ENCODE measurements at places on chromosomes 3 and 15.
A peak's percentile ranks its signal among the peaks of the same experiment; 100 is the strongest.

DNA sequence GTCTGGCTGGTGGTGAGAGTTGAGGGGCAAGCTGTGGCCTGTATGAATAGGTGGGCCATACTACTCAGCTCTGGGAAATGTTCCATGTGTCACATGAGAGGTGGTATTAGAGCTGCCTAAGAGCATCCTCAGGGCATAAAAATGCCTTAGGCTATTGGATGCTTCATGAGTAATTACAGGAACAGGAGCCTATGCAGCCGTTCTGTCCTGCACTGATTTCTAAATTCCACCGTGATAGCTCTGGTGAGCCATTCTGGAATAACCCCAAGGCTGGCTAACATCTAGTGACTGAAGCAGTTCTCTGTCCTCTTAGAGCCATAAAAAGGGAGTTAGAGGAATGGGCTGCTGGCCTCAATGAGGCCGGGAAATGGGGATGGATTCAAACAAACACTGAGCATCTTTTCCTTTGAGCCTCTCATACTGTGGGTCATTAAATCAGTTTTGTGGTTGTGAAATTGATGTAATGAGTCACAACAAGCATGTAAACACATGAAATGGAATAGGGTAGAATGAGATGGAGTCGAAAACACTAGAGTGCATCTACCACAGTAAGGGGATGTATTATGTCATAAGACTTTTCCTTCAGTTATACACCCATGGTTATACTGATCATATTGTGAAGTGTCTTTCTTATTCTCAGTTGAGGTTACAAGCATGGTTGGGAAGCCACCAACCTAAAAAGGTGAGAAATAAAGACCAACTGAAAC lies 41.0 kb downstream of the DGKG start:
- no peak for DNase-seq

DNA sequence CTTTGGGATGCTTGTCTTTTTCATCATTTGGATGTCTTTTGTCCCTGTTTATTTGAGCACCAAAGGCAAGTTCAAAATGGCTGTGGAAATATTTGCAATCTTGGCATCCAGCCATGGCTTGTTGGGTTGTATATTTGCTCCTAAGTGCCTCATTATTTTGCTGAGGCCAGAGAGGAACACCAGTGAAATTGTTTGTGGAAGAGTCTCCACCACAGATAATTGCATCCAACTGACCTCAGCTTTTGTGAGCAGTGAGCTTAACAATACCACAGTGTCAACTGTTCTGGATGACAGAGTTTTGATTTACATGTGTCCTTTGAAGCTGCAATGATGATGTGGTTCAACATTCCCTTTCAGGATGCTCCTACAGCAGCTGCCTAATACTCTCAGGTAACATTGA lies 83.0 kb upstream of the KCNAB1 start:
- DNase-seq: no peak

DNA sequence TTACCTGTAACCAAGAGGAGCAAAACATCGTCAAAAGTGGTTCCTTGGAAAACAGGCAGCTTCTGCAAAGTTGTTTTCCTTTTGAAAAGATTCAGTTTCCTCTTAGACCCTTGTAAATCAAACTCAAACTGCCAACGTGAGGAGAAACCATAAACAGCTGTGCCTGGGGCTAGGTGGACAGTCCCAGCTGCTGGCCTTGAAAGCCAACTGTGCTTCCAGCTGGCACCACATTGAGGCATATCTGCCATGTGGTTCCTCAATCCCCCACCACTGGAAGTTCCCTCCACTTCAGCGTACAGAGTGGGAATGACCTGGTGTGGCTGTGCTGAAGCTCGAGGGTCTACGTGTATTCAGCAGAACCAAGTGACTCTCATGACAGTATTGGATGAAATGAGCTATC lies 40.9 kb downstream of the HRH1 start:
- DNase-seq: no peak

DNA sequence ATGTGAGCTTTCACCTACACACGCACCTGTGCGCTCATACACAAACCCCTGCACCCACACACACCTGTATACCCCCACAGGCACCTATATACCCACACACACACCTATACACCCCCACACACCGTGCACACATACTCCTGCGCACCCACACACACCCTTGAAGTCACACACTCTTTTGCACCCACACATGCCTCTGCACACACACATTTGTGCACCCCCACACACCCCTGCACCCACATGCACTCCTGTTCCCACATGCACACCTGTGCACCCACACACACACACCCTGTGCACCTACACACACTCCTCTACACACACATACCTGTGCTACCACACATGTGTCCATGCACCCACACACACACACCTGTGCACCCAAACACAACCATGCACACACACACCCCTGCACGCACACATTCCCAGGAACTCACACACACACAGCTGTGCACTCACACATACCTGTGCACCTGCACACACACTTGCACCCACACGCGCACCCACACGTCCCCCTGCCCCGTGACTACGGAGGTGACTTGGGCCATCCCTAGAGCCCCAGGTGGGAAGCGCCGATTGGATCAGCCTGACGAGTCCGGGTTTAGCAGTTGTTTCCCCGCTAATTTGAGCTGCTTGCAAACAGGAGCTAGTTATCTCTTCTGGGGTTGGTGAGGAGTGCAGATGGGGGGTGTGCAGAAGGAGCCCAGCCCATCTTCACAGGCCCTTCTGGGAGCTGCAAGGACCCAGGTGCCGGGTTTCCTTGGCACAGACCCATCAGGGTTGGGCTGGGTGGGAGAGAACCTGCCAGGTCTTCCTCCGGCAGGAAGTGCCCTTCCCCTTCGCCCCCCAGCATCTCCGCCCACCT lies 97.8 kb downstream of the CHSY1 start:
- DNase-seq: no peak

DNA sequence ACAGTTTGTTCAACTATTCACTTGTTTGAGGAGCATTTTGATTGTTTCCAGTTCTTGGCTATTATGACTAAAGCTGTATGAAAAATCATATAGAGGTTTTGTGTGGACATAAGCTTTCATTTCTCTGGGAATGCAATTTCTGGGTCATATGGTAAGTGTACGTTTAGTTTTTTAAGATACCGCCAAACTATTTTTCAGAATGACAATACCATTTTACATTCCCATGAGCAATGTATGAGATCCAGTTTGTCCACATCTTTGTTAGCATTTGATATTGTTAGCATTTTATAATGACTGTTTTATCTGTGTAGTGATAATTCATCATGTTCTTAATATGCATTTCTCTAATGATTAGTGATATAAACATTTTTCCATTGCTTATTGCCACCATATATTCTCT lies 258.7 kb upstream of the CTNNB1 start:
- no peak for DNase-seq

- peak; percentile 25 for DNase-seq
Measured at GRCh38 chr15:94582368-94582767, 351.0 kb downstream of the MCTP2 start.

- DNase-seq: no peak
Measured at GRCh38 chr3:57157545-57157944, 7.6 kb downstream of the IL17RD start.

DNA sequence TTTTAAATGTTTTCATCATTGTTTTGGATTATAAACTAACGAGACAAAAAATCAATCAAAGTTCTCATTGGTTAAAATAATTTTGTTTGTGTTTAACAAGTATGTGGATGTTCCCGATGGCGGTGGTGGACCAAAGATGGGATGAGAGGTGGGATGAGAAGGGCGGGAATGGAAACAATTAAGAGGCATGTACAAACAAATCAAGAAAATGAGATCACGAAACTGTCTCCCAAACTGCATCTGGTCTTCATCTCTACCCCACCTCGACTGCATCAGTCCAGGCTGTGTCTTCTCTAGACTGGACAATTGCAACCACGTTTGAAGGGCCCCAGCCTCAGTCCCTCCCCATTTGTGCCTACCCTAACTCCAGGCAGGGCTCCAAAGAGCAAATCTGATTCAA lies 56.1 kb downstream of the SLC12A8 start:
- DNase-seq: no peak

GRCh38 chr3:127131424-127132170 lies 61.3 kb upstream of the PRR23E start:
- DNase-seq: no peak

GRCh38 chr15:44729408-44730127 lies 6.8 kb upstream of the TRIM69 start:
- peak; percentile 70 for DNase-seq

DNA sequence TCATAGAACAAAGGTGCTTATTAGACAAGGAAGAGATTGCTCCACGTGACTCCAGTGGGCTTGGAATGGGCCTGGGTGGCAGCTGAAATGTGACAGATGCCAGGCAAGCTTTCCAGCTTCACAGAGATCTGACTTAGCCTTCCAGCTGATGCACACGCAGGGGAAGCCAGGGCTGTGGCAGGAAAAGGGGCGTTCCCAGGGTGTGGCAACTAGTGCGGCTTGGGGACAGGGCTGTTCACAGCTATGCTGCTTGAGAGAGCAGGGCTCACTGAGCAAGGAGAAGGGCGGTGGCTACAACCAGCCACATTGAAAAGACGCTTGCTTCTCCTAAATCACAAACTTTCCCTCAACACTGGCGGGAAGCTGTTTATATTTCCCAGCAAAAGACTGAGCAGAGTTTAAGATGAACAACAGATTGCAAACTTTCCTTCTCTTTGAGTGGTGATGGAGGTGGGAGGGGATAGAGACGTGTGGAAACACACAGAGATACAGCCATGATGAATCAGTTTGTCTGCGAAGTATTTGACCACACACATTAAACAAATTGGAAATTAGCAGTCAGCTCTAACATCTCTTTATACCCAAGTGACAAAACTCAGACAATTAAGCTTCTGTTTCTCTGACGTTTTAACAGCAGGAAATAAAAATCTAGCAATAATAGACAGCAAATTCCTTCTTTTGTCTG lies 127.5 kb downstream of the BDH1 start:
- DNase-seq: peak; percentile 5

GRCh38 chr15:71082803-71083202 lies 32.5 kb upstream of the THSD4 start:
- DNase-seq: no peak

- DNase-seq: peak; percentile 33
Measured at GRCh38 chr3:183211352-183211751, 41.7 kb upstream of the B3GNT5 start.

DNA sequence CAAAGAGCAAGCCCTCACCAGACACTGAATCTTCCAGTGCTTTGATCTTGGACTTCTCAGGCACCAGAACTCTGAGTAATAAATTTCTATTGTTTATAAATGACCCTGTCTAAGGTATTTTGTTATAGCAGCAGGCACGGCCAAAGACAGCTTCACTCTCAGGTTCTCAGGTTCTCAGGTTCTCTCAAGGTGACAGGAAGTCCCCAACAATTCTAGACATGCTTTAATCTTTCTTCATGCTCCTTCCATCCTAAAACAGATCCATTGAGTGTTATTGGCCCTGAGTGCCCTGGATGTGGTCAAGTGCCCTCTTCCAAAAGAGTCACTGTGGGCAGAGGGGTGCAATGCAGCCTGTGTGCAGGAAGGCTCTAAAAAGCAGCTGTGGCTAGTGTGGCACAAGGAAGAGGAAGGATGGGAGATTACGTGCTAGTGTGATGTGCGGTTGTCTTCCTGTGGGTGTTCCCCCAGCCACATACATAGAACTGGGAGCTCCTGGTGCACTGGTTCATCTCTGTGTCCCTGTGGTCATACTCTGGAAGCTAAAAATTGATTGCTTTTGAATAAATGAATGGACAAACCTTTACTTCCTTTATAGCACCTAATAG lies 11.0 kb upstream of the RAB7A start:
- peak; percentile 40 for DNase-seq

DNA sequence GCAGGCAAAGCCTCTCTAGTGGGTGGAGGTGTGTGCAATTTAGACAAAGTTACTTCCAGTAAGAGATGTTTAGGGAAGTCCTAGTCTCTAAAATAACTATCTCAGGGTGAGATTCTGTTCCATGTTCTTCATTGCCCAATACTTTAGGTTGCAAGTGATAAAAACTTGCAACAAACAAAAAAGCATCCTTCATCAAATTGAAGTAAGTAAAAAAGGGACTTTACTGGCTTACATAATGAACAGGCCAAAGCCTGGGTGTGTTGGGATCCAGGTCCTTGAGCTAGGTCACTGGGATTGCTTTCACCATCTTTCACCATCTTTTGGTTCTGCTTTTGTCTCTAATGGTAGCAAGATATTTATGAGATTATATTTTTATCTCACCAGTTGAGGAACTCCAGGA lies 38.3 kb downstream of the CX3CR1 start:
- DNase-seq: no peak

GRCh38 chr15:85133709-85134108 lies 152.1 kb downstream of the PDE8A start:
- DNase-seq: no peak

GRCh38 chr15:77251662-77252061 lies 168.2 kb downstream of the PEAK1 start:
- no peak for DNase-seq

GRCh38 chr3:38222032-38222634 lies 43.5 kb upstream of the SLC22A13 start:
- no peak for DNase-seq

DNA sequence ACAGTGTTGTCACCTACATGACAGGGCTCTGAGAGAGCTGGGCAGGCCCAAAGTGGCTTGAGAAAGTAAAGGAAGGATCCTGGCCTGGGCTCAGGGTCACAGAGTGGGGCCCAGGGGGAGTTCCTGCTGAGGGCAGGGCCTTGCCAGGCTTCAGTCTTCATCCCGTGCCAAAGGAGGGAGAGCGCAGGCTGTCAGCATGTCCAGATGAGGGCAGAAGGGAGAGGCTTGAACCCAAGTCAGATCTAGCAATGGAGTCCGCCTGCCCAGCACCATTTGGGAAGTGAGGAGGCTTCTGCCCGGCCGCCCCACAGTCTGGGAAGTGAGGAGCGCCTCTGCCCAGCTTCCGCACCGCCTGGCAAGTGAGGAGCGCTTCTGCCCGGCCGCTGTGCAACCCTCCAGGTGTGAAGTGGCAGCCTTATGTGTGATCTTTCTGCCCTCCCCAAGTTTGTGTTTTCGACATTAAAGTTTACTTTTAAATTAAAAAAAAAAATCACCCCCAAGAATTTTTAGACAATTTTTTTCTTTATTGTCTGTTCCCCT lies 303.6 kb upstream of the PROK2 start:
- DNase-seq: no peak
